ENCODE measurements at places on chromosomes 6 and 20.
A peak's percentile ranks its signal among the peaks of the same experiment; 100 is the strongest.

DNA sequence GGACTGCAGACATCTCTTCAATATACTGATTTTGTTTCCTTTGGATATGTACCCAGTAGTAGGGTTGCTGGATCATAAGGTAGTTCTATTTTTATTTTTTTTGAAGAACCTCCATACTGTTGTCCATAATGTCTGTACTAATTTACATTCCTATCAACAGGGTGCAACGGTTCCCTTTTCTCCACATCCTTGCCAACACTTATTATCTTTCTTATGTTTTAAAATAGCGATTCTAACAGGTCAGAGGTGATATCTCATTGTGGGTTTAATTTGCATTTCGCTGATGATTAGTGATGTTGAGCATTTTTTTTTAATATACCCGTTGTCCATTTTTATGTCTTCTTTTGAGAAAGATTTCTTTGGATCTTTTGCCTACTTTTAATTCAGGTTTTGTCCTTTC is 2.0 kb upstream of the TP53RK start:
- no peak overlapping the region for H3K4me3 ChIP-seq
- H3K36me3 ChIP-seq: no peaks in the 10 kb centered on the region
- H3K4me1 ChIP-seq: peaks cover 3% of the 10 kb centered on the region
- no peak overlapping the region for H3K27ac ChIP-seq
- no peaks in the 10 kb centered on the region for H3K27me3 ChIP-seq
- DNase-seq: no peak

GRCh38 chr6:89139509-89140346 is 6.1 kb upstream of the PM20D2 start:
- H3K27ac ChIP-seq: no peak overlapping the region
- no peak for DNase-seq
- H3K36me3 ChIP-seq: no peaks in the 10 kb centered on the region
- peaks cover 3% of the 10 kb centered on the region for H3K4me1 ChIP-seq

DNA sequence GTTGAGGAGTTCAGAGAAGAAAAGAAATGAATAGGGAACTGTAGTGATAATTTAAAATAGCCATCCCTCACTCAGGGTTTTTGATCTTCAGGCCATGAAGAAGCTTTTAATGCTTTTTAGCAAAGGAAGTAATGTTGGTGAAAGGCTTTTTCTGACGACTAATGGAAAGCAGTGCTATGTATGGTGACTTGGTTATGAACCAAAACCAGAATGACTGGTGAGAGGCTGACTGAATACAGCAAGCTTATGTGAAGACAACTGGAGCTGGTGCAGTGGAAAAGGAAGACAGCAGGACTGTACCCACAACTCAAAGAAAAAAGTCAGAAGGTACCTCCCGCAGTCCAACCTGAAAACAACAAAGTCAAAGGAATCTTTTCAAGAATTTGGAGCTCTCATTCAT is 118.8 kb downstream of the PRDM1 start:
- H3K4me1 ChIP-seq: no peaks in the 10 kb centered on the region
- H3K27me3 ChIP-seq: no peaks in the 10 kb centered on the region
- no peak overlapping the region for H3K27ac ChIP-seq
- DNase-seq: no peak
- no peaks in the 10 kb centered on the region for H3K36me3 ChIP-seq

DNA sequence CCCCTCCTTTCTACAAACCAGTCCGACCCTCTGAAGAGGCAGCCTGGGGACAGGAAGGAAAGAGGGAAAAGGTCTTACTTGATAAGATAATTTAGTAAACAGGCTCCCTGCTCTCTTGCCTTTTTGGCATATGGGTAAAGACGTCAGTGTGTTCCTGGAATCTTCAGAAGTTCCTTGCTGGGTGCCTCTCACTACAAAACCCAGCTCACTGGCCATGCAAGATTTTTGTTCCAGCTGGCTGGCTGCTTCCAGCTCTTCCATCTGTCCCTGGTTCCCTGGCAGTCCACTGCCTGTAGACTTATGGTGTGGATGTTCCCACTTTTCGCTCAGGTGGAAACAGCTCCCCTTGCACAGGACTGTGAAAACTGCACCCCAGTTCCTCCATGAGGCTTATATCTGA is 57.4 kb downstream of the MOCS1 start:
- no peaks in the 10 kb centered on the region for H3K27me3 ChIP-seq
- peak overlapping the region; percentile 59 for H3K27ac ChIP-seq
- no peak overlapping the region for H3K4me3 ChIP-seq
- peaks cover 3% of the 10 kb centered on the region for H3K36me3 ChIP-seq

GRCh38 chr6:136524936-136525413 is 25.2 kb downstream of the MAP7 start:
- H3K27me3 ChIP-seq: no peaks in the 10 kb centered on the region
- no peak overlapping the region for H3K4me3 ChIP-seq
- no peaks in the 10 kb centered on the region for H3K4me1 ChIP-seq
